Tibial artery (tissue), 4 donors: ENCODE measurements at places on chromosomes 1 and 21.

GRCh38 chr1:201648907-201649721, 110.2 kb downstream of the NAV1 start:
- no peaks in the 10 kb centered on the region for H3K36me3 ChIP-seq
- H3K4me3 ChIP-seq = peak overlapping the region; percentile 63
- DNase-seq = no peak
- H3K4me1 ChIP-seq = peaks cover 38% of the 10 kb centered on the region

- no peak overlapping the region for H3K27ac ChIP-seq
- no peak for DNase-seq
- no peaks in the 10 kb centered on the region for H3K27me3 ChIP-seq
- no peaks in the 10 kb centered on the region for H3K36me3 ChIP-seq
- no peaks in the 10 kb centered on the region for H3K4me1 ChIP-seq
Observed at GRCh38 chr1:164619006-164619784, 60.2 kb downstream of the PBX1 start.

DNA sequence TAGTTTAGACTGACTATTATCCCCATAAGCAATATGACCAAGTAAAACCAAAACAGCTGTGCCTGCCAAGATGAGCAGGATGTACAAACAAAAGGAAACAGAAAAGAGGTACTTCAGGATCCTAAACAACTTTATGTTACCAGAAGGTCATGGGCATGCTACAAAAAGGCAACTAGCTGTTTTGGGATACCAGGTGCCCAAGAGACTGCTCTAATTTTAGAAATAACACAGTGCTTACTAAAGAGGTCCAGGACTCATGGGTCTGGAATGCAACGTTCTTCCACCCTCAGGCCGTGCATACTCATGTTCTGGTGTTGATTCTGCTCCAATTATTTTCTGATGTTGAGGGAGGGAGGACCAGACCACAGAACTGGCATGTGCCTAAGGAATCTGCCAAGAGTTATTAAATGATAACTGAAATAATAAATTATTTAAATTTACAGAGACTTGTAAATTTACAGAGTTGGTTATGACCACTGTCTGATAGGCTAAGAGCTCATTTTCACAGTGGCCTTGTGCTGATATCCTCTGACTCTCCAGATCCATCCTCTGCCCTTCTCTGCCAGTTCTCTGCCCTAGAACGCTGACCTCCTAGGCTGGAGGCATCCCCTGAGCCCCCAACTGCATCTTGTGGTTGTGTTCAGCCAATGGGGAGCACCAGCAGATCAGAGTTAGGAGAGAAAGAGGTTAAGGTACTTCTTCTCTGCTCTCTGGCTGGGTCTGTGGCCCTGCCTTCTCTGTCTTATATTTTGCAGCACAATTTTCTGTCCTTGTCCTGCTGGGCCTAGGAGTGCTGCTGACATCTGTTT, 37.7 kb upstream of the BCL10 start:
- H3K4me1 ChIP-seq = no peaks in the 10 kb centered on the region
- H3K36me3 ChIP-seq = no peaks in the 10 kb centered on the region
- peak; percentile 75 for DNase-seq
- peak overlapping the region; percentile 74 for H3K27ac ChIP-seq

DNA sequence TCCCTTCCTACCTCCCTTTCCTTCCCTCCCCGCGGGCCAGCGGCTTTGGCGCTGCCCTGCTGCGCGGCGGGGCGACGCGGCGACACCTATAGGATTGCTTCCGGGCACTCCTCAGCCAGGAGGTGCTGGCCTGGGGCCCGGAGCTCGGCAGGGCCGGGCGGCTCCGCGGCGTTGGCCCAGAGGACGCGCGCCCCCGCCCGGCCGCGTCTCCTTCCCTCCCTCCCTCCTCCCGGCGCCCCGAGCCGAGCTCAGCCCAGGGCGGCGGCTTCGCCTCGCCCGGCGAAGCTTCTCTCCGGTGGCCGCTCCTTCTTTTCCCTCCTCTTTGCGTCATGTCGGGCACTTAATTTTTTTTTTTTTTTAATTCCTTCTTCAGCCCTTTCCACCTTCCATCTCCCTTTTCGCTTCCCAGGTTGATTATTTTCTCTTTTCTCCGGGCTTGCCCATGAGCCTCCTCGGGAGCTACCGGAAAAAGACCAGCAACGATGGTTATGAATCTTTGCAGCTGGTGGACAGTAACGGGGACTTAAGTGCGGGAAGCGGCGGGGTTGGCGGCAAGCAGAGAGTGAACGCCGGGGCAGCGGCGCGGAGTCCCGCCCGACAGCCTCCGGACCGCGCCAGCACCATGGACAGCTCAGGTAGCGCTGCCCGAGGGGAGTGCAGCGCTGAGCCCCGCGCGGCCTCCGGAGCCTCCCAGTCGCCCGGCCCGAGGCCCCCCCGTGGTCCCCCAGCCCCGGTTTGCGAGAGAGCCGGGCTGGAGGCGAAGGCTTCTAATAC, at the start of gene DNAJC6:
Gene DNAJC6, plus strand, starts transcription at position 240 of the 774 bp plus-strand sequence. Its CDS starts 203 bp downstream, at position 443.
- H3K36me3 ChIP-seq = no peaks in the 10 kb centered on the region
- no peaks in the 10 kb centered on the region for H3K27me3 ChIP-seq
- H3K27ac ChIP-seq = no peak within 1 kb of the TSS
- peaks cover 18% of the 10 kb centered on the region for H3K4me1 ChIP-seq

GRCh38 chr1:234722270-234722704, 112.3 kb upstream of the IRF2BP2 start:
- peak; percentile 58 for DNase-seq
- H3K4me1 ChIP-seq = peaks cover 95% of the 10 kb centered on the region
- H3K4me3 ChIP-seq = peak overlapping the region; percentile 16

- no peak for DNase-seq
- peaks cover 45% of the 10 kb centered on the region for H3K4me1 ChIP-seq
- no peaks in the 10 kb centered on the region for H3K27me3 ChIP-seq
- no peaks in the 10 kb centered on the region for H3K36me3 ChIP-seq
Observed at GRCh38 chr1:204287466-204287891, 72.2 kb downstream of the PLEKHA6 start.
